ENCODE measurements at places on chromosomes 2 and 18.
A peak's percentile ranks its signal among the peaks of the same experiment; 100 is the strongest.

DNA sequence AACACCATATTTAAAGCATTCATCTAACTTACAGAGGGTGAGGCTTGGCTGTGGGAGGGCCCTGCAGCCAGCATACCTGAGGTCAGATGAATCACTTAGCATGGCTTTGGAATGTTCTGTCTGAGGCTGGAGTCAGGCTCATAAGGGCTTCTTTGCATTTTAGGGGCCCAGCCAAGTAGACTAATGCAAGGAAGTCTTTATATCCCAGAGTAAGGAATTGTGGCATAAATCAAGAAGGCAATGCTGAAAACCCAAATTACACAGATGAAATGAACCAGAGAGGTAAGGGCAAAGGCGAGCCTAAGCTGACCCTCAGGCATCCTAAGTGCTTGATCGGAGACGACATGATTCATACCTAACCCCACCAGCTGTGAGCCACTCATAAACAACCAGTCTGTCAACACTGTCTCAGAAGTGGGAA is 383.6 kb downstream of the DCC start:
- DNase-seq, result no peak

- no peak for DNase-seq
These were observed 175.4 kb downstream of the ZNF521 start for GRCh38 chr18:25176518-25177042.

DNA sequence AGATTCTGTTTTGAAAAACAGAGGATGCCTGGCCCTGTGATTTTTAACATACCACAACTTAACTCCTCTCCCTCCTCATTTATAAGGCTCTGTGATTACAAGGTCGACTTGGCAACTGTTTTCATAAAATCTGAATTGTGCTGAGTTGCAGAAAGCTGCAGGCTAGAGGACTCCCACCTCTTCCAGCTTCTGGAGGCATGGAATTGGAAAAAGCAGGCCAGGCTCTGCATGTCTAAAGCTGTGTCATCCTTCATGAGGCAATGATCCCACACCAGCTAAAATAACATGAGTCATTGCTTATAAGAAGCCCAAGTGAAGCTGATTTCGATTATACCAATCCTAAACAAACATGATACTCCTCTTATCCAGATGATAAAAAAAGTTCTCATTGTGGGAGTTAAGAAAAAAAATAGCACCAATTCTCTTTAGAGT is 11.7 kb downstream of the ARHGAP28 start:
- DNase-seq, result peak; percentile 64

DNA sequence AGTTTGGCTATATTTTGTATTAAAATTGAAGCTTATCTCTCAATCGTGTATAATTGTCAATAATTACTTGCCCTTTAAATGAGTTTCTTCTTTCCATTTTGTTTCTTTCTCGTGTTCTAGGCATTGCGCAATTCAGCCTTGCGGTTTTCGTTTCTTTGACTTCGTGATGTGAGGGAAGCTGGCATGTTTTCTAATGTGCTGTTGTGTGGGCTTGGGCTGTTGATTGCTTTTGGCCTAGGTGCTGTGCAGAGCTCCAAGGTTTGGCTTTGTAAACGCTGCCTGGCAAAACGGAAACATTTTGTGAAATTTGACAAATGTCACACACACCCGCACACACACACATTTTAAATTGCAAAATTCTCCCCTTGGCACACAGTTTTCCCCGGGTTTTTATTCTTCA is 242.6 kb upstream of the TCF4 start:
- DNase-seq, result no peak

- DNase-seq, result peak; percentile 36
These were observed 638 bp downstream of the ST3GAL5 start for GRCh38 chr2:85888020-85888683.

DNA sequence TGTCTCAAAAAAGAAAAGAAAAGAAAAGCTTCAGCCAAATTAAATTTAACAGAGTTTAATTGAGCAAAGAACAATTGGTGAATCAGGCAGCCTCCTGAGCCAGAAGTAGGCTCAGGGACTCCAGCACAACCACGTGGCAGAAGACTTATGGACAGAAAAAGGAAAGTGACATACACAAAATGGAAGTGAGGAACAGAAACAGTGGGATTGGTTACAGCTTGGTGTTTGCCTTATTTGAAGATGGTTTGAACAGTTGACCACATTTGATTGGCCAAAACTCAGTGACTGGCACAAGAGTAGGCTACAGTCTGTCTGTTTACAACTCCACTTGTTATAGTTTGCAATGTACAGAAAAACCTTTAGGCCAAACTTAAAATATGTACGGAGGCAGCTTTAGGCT is 83.1 kb downstream of the SOCS6 start:
- no peak for DNase-seq

- DNase-seq, result no peak
These were observed 80.9 kb upstream of the FOSL2 start for GRCh38 chr2:28311660-28312249.

- no peak for DNase-seq
These were observed 344.5 kb upstream of the TNP1 start for GRCh38 chr2:217204358-217204757.

DNA sequence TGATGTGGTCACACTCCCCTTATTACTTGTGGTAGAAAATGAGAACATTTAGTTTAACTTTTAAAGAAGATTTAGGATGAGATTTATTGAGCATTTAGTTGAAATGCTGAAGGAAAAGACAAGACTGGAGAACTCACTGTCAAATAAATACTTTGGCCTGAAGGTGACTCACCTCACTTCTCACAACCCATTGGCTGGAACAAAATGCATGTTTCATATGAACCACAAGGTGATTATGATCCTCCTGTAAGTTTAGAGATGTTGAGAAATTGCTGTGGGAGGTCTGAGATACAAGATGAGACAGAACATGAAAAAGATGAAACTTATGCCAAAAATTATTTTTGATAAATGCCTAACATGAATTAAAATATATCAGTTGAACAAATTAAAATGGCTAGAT is 1004.5 kb downstream of the SOCS6 start:
- no peak for DNase-seq

DNA sequence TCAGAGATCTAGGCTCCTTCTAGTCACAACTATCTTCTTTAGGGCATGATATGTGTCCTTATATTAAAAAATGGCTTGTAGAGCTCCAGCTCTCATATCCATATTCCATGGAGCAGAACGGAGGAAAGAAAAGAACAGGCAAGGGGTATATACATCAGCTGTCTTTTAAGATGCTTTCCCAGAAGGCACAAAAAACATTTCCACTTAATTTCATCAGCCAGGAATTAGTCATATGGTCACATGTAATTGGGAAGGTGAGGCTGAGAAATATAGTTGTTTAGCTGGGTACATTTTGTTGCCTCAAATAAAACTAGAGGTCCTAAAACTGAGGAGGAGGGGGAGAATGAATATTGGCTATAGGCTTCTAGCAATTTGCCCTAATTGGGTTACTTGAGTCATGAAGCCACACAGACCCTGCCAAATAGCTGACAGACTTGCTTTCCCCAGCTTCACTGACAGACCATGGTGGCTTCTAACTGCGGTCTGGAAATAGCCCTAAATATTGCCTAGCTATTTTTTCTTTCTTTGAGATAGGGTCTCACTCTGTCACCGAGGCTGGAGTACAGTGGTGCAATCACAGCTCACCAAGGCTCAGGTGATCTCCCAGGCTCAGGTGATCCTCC is 20.0 kb downstream of the MAIP1 start:
- DNase-seq, result no peak

DNA sequence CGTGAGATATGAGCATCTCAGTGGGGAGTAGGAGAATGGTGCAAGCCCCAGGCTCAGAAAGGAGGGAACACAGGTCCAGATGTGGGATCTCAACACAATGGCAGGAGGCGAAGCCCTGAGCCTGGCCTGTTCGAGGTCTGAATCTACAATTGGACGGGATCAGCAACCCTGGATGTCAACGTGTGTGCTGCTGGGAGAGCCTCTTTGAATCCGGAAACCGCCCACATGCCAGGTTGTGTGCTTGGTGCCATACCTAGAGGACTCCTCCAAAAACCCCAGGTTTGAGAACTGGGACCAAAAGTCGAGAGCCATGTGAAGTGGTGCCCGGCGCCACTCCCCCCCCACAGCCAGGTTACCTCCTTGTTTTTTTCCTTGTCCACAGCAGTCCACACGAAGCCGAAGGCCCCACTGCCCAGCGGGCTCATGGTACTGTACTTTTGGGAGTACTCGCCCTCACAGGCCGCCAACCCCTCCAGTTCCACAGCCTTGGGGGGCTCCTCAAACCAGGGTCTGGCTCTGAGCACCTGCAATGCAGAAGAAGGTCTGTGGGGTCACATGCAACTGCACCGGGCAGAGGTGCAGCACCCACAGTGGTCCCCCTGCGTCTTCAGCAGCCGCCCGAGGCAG is 20.4 kb upstream of the MTERF4 start:
- DNase-seq, result no peak

GRCh38 chr2:8628179-8628865 is 53.5 kb upstream of the ID2 start:
- DNase-seq, result peak; percentile 49

DNA sequence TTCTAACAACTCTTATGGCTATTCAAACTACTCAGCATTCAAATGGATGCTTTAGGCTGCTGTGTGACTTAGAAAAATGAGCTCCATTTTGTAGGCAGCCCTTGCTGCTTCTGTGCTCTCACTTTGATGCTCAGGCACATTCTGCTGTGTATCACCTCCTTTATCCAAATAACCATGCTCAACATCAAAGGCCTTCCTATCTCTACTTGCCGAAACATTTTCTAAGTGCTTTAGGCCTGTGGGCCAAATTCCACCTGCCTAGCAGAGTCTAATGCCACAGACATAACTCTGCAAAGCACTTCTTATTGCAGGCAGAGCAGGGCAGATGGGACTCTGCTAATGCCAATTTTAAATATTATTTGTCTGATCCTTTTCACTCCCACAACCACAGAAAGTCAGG is 397.4 kb downstream of the RND3 start:
- no peak for DNase-seq

- DNase-seq, result no peak
These were observed 821.1 kb downstream of the TRIB2 start for GRCh38 chr2:13537771-13538349.

DNA sequence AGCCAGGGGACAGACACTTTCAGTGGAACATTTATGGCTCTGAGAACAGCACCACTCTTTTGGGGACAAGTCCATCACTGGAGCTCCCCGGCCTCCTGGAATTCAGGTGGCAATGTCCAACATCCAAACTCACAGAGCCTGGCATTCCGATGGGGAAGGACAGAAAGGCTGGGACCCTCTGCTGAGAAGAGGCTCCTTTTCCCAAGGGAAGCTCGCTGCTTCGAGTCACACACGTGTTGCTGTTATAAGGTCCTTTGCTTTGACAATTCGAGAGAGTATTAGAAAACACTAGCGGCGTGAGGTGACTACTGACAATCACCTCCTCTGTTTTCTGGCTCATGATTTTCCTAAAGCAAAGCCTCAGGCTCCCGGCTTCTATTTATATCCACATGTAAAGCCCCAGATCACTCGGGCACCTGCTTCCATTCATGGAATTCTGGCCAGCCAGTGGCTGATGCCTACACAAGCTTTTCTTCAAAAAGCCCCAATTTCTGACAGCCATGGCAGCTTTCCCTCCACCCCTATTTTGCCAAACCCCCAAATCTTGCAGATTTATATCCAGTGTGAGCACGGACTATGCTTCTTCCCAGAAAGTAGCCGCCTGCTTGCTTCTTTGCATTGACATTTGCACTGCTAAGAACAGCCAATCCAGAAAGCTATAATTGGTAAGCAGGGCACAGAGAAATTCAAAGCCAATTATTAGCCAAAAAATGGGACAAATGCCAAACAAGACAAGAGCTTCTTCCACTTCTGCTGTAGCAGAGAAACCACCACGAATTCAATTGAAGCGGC is 67.3 kb downstream of the NDUFA10 start:
- no peak for DNase-seq

DNA sequence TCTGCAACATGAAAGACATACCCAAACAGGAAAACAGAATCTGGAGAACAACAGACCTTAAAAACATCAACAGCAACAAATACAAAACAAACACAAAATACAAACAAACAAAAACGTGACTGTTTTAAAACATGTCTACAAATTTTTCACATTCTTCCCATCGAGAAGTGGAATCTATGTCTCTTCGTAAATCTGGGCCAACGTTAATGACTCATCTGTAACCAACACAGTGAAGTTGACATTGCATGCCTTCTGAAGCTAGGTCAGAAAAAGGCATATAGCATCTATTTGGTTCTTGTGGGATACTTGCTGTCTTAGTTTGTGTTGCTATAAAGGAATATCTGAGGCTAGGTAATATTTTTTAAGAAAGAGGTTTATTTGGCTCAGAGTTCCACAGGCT is 269.0 kb upstream of the FBXO11 start:
- no peak for DNase-seq

DNA sequence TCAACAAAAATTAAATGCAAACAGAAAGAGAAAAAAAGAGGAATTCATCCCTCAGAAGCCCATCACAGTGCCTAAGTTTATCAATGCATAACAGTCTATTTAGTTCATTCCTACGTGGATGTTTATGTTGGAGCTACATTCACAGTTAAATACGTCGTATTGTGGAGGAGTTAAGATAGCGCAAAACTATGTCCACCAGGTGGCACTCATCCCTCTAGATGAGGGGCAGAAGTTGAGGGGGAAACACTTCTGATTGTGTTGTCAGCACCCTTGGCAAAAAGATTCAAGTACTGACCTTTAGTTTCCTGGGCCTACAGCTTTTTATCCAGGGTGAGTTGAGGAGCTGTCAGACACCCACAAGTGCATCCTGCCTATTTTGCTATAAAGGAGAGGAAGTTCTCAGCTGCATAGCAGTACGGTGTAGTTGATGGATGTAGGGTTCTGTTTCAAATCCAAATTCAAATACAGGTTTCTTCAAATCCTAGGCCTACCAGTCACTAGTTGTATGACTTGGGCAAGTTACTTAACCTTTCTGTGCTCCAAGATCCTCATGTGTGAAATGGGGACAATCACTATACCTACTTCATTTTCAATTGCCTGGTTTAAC is 26.8 kb upstream of the MYO1B start:
- peak; percentile 27 for DNase-seq

- no peak for DNase-seq
These were observed 11.2 kb upstream of the NABP1 start for GRCh38 chr2:191666732-191667131.

GRCh38 chr2:5692561-5693286 is 540 bp downstream of the SOX11 start:
- DNase-seq, result no peak

DNA sequence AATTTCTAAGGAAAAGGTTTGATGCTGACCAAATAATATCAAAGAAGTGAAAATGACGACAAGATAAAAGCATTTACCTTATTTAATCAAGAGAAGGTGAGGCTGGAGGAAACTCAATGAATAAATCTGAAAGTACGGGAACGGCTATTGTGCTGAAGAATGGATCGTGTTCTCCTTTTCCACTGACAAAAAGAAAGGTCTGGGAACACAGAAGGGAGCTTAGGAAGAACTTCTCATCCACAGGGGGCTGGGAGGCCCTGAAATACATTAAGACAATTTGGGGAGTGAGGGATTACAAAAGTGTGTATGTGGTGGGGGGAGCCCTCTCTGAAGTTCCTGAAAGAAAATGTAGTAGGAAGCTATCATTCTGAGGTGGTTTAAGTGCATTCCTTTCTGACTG is 582.3 kb downstream of the SLC4A3 start:
- DNase-seq, result no peak

DNA sequence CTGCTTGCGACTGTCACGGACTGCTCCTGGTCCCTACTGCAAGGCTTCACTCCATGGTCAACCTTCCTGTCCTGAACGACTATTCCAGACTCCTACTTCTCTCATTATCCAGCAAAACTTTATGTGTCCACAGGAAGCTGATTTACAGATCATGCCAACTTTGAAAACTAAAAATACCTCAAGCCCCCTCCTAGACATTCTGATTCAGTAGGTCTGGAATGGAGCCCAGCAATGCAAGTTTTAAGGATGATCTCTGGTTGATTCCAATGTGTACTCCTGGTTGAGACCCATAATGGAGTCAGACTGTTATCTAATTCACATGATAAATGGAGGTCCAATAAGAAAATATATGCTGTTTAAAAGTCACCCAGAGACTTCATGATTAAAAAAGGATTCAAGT is 13.1 kb upstream of the LRATD1 start:
- DNase-seq, result no peak
